ENCODE measurements at places on chromosomes 2 and 18. TPM values are rescaled to one million over a fixed set of nuclear protein-coding genes. Genes with fewer than 3 reads are reported as not detected.

The TMEM185B gene
- total RNA-seq = 50.1 TPM

The ZNF514 gene
- 7.7 TPM for total RNA-seq

The GKN1 gene
- total RNA-seq = 0.83 TPM

The CCDC85A gene
- 0.20 TPM for total RNA-seq

The PID1 gene
- 2.9 TPM for total RNA-seq

All from A549 treated with CORT108297 at 1 μM for 4 hours (cell line).